A375 (cell line): ENCODE measurements at places on chromosomes 4 and X. TPM values are rescaled to one million over a fixed set of nuclear protein-coding genes. Genes with fewer than 3 reads are reported as not detected.

SMIM10 gene
- not detected in 2 replicates for total RNA-seq

RIPPLY1 gene
- not detected in 2 replicates for total RNA-seq

F9 gene
- total RNA-seq: not detected in 2 replicates

OSTC gene
- 50.5 and 53.6 TPM in 2 replicates for total RNA-seq

TEC gene
- total RNA-seq: 1.1 and 3.4 TPM in 2 replicates

CXorf38 gene
- total RNA-seq: 27.6 and 33.0 TPM in 2 replicates

PTTG2 gene
- not detected in 2 replicates for total RNA-seq

COL25A1 gene
- not detected in 2 replicates for total RNA-seq

GNRHR gene
- not detected in 2 replicates for total RNA-seq

PRPS2 gene
- total RNA-seq: 56.3 and 77.0 TPM in 2 replicates

FOXR2 gene
- total RNA-seq: 11.8 TPM in 2 replicates

CABS1 gene
- not detected in 2 replicates for total RNA-seq

USP51 gene
- total RNA-seq: 0.05 and 0.26 TPM in 2 replicates

TTC29 gene
- total RNA-seq: 0.15 and 0.16 TPM in 2 replicates

CORIN gene
- 0.13 and 0.30 TPM in 2 replicates for total RNA-seq

DGKK gene
- not detected in 2 replicates for total RNA-seq

SPON2 gene
- total RNA-seq: 10.3 and 13.4 TPM in 2 replicates

BDH2 gene
- 9.9 and 15.5 TPM in 2 replicates for total RNA-seq

PFKFB1 gene
- total RNA-seq: 0.15 and 0.19 TPM in 2 replicates

LARP7 gene
- total RNA-seq: 32.1 and 45.3 TPM in 2 replicates

AREG gene
- 17.4 and 20.0 TPM in 2 replicates for total RNA-seq

ARMCX1 gene
- 0.11 TPM in 1 of 2 replicates, not detected in the other for total RNA-seq

SLC6A8 gene
- total RNA-seq: 31.5 and 51.9 TPM in 2 replicates

PNMA6A gene
- total RNA-seq: 0.08 and 0.40 TPM in 2 replicates

IQCM gene
- 0.30 and 0.74 TPM in 2 replicates for total RNA-seq

SNX25 gene
- total RNA-seq: 21.3 and 28.5 TPM in 2 replicates

GLUD2 gene
- 2.2 TPM in 2 replicates for total RNA-seq

DUSP21 gene
- not detected in 2 replicates for total RNA-seq

TEX13B gene
- not detected in 2 replicates for total RNA-seq

SOX3 gene
- total RNA-seq: not detected in 2 replicates

BST1 gene
- total RNA-seq: 13.1 and 14.3 TPM in 2 replicates

SCOC gene
- 17.5 and 18.1 TPM in 2 replicates for total RNA-seq

FAM241A gene
- 5.4 and 5.8 TPM in 2 replicates for total RNA-seq

TMSB15C gene
- 0.53 and 0.56 TPM in 2 replicates for total RNA-seq

SSX3 gene
- not detected in 2 replicates for total RNA-seq
